Activated naive CD4-positive, alpha-beta T cell treated with anti-CD3 and anti-CD28 coated beads for 36 hours (primary cell): ENCODE measurements at places on chromosomes 1 and 21. TPM values are rescaled to one million over a fixed set of nuclear protein-coding genes. Genes with fewer than 3 reads are reported as not detected.

- H3K27me3 ChIP-seq = peaks cover 16% of the 10 kb centered on the region
- H3K4me1 ChIP-seq = no peaks in the 10 kb centered on the region
- H3K4me3 ChIP-seq = no peak overlapping the region
- no peak overlapping the region for H3K27ac ChIP-seq
- DNase-seq = no peak
Observed at GRCh38 chr1:5053744-5054143, 399.3 kb downstream of the AJAP1 start.

DNA sequence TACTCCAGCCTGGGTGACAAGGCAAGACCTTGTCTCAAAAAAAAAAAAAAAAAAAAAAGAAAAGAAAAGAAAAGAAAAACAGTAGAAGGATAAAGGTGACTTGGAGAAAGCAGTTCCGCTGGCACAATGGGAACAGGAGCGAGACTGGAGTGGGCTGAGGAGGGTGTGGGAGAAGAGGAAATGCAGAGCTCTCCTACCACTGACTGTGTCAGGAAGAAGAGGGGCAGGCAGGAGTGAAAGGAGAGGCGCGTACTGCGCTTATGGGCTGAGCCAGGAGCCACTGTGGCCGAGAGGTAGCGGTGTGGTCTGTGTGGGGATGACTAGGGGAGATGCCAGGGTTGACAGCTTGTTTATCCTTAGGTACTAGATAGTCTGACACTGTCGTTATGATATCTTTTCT lies 6.4 kb upstream of the PROK1 start:
- no peak overlapping the region for H3K27ac ChIP-seq
- no peaks in the 10 kb centered on the region for H3K27me3 ChIP-seq
- H3K4me1 ChIP-seq = no peaks in the 10 kb centered on the region
- no peak for DNase-seq

- DNase-seq = no peak
Observed at GRCh38 chr1:20865001-20865400, 77.9 kb upstream of the HP1BP3 start.

DNA sequence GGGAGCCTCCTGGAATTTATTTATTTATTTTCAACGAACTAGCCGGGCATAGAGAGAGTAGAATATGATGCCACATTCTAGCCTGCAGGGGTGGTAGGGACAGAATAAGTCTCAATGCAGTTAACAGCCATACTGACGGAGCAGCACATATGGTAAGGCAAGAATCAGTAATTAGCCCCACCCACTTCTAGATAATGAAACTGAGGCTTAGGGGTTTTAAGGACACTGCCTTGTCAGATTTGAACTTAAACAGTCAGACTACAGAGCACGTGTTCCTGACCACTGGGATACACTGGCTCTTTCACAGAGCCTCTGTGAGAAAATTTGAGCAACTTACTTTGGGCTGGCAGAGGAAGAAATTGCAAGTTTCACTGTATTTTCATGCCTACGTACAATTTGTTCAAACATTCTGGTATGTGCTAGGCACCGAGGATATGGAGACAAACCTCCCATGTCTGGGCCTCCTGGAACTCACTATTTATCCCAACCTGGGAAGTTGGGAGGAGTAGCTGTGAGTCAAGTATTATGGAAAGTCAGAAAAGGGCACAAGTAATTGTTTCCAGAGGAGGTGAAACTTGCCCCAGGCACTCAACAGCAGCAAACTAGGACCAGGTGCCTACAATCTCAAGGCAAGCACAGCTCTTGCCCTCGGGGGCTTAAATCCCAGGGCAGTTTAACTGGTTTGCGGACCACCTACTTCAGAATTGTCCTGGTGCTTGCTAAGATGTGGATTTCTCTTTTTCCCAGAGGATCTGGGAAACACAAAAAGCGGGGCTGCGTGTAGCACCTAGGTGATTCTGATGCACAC lies 1.6 kb upstream of the CLIC4 start:
- peak overlapping the region; percentile 41 for H3K4me3 ChIP-seq
- H3K27ac ChIP-seq = peak overlapping the region; percentile 27
- H3K27me3 ChIP-seq = no peaks in the 10 kb centered on the region
- no peak for DNase-seq
- H3K36me3 ChIP-seq = peaks cover 3% of the 10 kb centered on the region

DNA sequence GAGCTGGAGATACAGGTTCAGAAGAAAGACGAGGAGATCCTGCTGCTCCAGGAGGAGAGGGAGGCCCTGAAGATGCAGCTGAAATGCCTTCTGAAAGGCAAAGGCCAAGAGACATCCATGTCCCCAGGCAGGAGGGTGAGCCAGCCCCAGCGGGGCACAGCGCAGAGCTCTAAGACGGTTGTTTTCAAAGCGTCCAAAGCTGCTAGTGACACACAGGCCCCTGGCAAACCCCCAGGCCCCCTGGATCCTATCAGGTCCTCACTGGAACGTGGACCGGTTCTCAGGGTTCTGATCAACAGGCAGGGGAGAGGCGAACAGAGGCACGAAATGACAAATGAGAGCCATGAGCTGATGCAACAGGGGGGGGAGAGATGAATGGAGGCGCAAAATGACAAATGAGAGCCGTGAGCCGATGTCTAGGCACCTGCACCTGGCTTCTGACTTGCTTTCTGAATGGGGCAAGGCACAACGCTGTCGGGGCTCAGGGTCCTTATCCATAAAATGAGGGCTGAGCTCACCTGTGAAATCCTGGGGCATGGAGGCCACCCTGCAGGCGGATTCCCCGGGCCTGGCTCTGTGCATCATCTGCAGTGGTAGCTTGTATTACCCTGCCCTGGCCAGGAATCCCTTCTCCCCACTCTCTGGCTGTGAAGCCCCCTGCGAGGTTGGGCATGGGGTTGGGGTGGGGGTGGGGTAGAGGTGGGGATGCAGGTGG lies 9.2 kb downstream of the CCDC27 start:
- H3K27me3 ChIP-seq = peaks cover 19% of the 10 kb centered on the region
- no peak overlapping the region for H3K4me3 ChIP-seq
- no peaks in the 10 kb centered on the region for H3K4me1 ChIP-seq
- DNase-seq = no peak
- H3K36me3 ChIP-seq = no peaks in the 10 kb centered on the region

DNA sequence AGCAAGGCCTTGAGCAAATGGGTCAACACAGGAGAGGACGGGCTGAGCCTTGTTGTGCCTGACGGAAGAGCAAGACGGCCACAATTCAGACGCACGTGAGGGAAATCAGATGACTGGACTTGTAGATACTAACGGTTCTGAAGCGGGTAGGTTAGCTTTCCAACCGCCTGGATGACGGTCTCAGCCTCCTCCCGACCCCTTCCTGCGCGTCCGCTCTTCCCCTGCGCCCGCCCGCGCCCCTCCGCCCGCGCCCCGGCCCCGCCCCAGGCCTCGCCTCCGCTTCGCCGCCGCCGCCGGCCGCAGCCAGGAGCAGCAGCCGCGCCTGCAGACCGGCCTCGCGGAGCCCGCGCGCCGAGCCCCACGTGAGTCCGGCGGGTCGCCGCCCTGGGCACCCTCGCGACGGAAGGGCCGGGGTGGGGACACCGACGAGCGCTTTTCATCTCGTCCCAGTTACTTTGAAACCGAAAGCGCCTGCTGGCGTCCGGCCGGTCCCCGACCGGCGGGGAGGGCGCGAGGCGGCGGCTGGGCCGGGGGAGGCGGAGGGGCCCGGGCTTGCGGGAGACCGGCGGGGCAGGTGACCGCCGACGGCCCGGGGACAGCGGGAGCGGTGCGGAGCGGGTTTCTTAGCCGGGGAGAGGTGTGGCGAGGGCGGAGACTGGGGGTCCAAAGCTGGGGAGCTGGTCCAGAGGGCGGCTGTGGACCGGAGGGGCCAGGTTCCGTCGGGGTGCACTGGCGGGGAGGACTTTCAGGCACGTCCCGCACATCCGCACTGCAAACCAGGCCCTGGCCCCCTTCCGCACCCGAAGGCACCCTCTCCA lies at the start of gene TRAF5:
Gene TRAF5 (plus strand): TSS at position 306 of the 818 bp plus-strand sequence. CDS start 26,407 bp downstream, outside the sequence.
- no peaks in the 10 kb centered on the region for H3K36me3 ChIP-seq
- H3K4me1 ChIP-seq = peaks cover 81% of the 10 kb centered on the region

DNA sequence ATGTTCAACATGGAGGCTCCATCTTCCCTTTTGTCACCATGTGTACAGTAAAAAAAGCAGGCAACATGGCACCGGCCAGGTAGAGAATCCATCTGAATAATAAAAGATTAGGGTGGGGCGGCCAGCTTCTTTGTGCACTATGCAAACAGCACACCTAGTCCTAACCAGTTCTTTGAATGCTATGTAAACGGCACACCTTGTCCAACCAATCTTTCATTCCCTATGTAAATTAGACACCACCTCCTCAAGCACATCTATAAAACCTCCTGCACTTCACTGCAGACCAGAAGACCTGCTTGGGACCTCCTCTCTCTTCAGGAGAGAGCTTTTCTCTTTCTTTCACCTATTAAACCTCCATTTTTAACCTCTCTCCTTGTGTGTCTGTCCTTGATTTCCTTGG lies 28.2 kb downstream of the TFB2M start:
- DNase-seq = no peak
- no peaks in the 10 kb centered on the region for H3K27me3 ChIP-seq
- no peak overlapping the region for H3K4me3 ChIP-seq
- H3K4me1 ChIP-seq = no peaks in the 10 kb centered on the region
- H3K36me3 ChIP-seq = peaks cover 6% of the 10 kb centered on the region
- H3K27ac ChIP-seq = no peak overlapping the region

DNA sequence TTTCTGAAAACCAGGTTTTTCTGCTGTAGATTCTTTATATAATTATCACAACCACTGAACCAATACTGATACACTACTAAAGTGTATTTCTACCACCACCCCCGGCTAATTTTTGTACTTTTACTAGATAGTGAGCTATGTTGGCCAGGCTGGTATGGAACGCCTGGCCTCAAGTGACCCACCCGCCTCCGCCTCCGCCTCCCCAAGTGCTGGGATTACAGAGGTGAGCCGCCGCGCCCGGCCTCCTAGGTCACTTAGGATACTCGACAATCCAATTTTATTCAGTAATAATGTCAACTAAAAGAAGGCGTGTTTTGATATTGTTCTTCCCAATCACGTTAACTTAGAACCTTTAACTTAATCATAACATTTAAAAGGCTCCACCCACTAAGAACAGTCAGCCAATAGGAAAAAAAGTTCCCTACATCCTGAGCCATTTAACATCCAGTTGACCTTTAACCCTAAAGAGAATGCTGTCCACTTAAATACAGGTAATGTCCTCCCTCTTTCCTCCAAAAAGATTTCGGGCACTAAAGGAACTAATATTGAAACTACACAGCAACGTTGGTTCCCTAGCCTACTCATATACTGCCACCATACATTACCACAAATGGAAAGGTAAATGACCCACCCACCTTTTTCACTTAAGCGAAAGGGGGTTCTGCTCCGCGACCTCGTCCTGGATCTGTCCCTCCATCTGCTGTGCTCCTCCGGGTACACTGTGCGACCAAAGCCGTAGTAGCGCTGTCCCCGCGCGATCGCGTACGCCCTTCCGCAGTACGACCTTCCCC lies 1.2 kb downstream of the RSRP1 start:
- H3K4me3 ChIP-seq = peak overlapping the region; percentile 96
- H3K27ac ChIP-seq = peak overlapping the region; percentile 99
- DNase-seq = no peak
- H3K36me3 ChIP-seq = peaks cover 38% of the 10 kb centered on the region

Gene GPR25
- total RNA-seq = not detected

Gene SPRR5
- total RNA-seq = not detected
